ENCODE measurements at places on chromosomes 12 and 14. TPM values are rescaled to one million over a fixed set of nuclear protein-coding genes. Genes with fewer than 3 reads are reported as not detected.

GRCh38 chr12:131597333-131597732, 113.6 kb upstream of the SFSWAP start:
- no peak for DNase-seq
- H3K4me3 ChIP-seq, result no peak overlapping the region
- H3K27me3 ChIP-seq, result no peaks in the 10 kb centered on the region
- H3K27ac ChIP-seq, result no peak overlapping the region
- no peaks in the 10 kb centered on the region for H3K36me3 ChIP-seq

DNA sequence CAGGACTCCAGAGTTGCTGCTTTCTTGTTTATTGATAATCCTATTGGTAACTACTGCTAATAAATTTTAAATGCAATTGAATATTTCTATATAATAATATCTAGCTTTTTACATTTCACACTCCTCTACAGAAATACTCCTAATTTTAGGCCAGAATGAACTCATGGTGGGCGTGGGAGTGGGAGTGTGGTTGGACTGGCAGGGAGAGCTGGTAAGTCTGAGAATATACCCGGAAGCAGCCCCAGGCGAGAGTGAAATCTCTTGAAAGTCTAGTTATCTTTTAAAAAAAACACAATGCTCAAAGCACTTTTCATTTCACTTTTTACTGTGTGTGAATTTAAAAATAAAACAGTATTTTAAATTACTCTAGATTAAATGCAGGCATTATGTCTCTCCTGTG, 4.7 kb downstream of the TMEM263 start:
- no peaks in the 10 kb centered on the region for H3K27me3 ChIP-seq
- no peak for DNase-seq
- H3K27ac ChIP-seq, result no peak overlapping the region
- no peak overlapping the region for H3K4me3 ChIP-seq
- H3K36me3 ChIP-seq, result peaks cover 1% of the 10 kb centered on the region

The GPRC5D gene
- not detected for total RNA-seq

GRCh38 chr12:104387190-104387589, 69.6 kb upstream of the CHST11 start:
- no peaks in the 10 kb centered on the region for H3K36me3 ChIP-seq
- H3K27me3 ChIP-seq, result no peaks in the 10 kb centered on the region
- H3K27ac ChIP-seq, result no peak overlapping the region
- peak; percentile 25 for DNase-seq
- H3K4me1 ChIP-seq, result peaks cover under 1% of the 10 kb centered on the region

The KRT71 gene
- not detected for total RNA-seq

The DLST gene
- total RNA-seq, result 95.3 TPM

GRCh38 chr12:44379831-44380230, 496.3 kb downstream of the NELL2 start:
- no peaks in the 10 kb centered on the region for H3K4me1 ChIP-seq
- DNase-seq, result no peak
- no peak overlapping the region for H3K27ac ChIP-seq
- no peaks in the 10 kb centered on the region for H3K36me3 ChIP-seq
- no peaks in the 10 kb centered on the region for H3K27me3 ChIP-seq

GRCh38 chr12:24909667-24910066, 39.2 kb downstream of the BCAT1 start:
- H3K27me3 ChIP-seq, result no peaks in the 10 kb centered on the region
- peak overlapping the region; percentile 77 for H3K27ac ChIP-seq
- no peak overlapping the region for H3K4me3 ChIP-seq
- DNase-seq, result peak; percentile 93

- H3K4me3 ChIP-seq, result no peak overlapping the region
- no peaks in the 10 kb centered on the region for H3K27me3 ChIP-seq
- DNase-seq, result no peak
- no peak overlapping the region for H3K27ac ChIP-seq
- H3K4me1 ChIP-seq, result no peaks in the 10 kb centered on the region
- H3K36me3 ChIP-seq, result no peaks in the 10 kb centered on the region
Observed at GRCh38 chr12:131436922-131437705, 273.8 kb upstream of the SFSWAP start.
